B cell (primary cell): ENCODE measurements at places on chromosomes 3 and 15.
A peak's percentile ranks its signal among the peaks of the same experiment; 100 is the strongest.

DNA sequence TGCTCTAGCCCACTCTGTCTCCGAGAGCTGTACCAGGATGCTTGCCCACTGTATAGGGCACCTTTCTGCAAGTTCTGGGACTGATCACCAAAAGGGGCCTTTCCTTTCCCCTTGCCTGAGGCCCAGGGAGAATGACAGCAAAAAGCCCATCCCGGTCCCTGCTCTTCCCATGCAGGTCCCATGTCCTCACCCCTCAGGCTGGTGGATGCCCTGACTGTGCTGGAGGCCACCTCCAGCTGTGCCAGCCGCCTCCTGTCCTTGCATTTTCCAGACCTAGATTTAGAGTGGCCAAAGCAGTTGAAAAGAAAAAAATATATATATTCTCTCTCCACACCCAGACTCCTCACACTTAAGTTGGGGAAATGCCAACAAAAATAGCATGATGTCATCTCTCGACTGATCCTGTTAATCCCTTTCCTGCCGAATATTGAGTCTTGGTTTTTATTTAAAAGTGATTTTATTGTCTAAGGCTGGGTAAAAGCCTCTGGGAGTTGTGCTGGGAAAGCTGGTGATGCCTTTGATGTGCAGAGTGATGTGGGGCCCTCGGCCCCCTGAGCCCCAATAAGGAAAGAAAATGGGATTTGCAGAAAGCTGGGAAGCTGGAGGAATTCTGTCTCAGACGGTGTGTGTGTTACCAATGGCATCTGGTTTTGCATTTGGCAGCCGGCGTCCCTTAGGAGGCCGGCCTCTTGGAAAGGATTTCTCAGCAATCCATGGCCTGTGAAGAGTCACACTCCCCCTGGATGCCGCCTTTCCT, 29.3 kb upstream of the TPM1 start:
- no peak for DNase-seq

DNA sequence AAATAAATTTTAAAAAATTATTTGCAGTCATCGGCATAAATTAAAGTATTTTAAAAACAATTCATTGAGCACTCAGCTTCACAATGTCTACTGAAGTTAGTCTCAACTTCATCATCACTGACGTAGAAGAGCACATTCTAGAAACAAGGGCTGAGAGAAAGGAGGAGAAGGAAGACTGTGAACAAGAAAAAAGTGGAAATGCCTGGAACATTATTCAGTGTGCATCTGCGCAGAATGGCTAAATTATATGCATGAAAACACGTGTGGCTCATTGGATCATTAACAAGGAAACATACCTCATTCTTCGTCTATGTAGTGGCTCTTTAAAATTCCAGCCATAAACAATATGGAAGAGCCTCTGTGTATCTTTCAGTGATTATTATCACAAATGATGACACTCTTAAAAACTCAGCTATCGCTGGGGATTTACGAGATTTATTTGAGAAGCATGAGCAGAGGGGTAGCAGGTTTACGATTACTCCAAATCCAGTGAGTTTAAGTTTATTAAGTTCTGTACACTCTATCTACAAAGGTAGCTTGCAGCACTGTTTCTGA, 404.2 kb upstream of the CDIN1 start:
- no peak for DNase-seq

- DNase-seq = no peak
Observed at GRCh38 chr3:180352261-180352660, 249.7 kb upstream of the TTC14 start.

DNA sequence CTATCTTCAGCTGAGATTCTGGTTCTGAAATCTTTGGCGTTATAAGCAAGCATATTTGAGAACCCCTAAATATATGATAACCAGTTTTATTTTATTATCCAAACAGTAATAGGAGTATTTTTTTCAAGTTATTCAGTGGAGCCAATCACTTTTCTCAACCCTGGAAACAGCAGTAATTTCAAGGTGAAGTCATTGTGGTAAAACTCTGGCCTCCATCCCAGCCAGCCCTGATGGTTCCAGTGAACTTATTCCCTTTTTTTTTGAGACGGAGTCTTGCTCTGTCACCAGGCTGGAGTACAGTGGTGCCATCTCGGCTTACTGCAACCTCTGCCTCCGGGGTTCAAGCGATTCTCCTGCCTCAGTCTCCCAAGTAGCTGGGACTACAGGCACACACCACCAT, 545.4 kb upstream of the IL12A start:
- no peak for DNase-seq

DNA sequence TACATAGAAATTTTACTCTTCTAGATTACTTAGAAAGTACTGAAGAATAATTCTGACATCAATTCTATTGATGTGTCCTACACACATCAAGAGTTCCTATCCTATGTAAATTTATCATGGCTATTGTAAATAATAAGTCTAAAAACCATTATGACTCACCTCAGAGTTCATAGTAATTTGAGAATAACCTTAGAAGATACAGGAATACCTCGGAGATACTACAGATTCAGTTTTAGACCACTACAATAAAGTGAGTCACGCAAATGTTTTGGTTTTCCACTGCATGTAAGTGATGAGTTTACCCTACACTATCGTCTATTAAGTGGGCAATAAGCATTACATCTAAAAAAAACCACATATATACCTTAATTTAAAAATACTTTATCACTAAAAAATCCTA, 74.8 kb downstream of the NR1I2 start:
- no peak for DNase-seq

- DNase-seq = no peak
Observed at GRCh38 chr3:138593488-138594149, 441 bp downstream of the CEP70 start.

DNA sequence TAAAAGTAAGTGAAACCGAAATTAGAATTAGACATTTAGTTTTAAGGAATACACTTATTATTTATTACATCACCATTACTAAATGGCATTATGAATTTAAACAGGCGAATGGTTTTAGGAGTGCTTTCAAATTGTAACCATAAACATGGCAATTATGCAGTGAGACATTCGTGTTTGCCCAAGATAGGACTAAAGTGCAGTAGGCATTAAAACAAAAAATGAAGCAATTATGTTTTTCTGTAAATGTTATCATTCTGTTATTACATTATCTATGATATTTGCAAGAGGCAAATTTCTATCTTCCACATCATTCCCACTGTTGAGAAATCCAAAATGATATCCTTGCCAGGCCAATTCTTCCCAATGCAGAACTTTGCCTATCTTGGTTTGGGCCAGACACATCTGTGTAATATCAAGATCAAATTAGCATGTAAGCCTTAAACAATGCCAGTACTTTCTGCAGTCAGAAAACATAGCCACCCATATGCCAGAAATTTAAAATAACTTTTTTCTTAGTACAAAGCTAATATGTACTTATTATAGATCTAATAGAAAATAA, 156.9 kb downstream of the ATP8B4 start:
- DNase-seq = no peak

GRCh38 chr3:151002003-151002981, 29.8 kb upstream of the CLRN1 start:
- DNase-seq = no peak

DNA sequence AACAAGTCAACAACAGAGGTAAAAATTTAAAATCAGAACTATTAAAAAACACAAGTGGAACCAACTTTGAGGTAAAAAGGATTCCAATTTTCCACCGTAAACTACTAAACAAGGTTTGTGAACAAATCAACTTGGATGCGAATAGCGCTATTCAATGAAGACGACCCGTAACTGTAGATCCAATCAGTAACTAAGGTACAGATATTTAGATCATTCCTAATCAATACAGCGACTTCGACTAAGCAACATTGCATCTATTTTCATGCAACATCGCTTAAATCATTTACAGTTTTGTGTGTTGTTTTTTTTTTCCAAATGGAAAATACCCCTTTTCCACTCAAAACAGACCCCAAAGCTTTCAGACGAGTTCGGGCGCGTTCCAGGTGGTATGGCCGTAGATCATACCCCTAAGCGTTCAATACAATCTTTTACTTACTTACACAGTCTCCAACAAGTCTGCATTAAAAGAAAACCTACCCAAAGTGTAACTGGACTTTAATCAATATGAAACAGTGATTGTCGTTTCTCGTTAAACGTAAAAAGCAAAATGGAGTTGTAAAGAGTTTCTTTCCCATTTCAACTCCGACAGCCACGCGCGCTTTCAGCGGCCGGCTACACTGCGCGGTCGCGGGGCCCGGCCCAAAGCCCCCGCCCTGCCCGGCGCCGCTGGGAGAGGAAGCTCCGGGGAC, 786 bp downstream of the RHOA start:
- no peak for DNase-seq

- no peak for DNase-seq
Observed at GRCh38 chr3:195296662-195297061, 25.7 kb upstream of the XXYLT1 start.

DNA sequence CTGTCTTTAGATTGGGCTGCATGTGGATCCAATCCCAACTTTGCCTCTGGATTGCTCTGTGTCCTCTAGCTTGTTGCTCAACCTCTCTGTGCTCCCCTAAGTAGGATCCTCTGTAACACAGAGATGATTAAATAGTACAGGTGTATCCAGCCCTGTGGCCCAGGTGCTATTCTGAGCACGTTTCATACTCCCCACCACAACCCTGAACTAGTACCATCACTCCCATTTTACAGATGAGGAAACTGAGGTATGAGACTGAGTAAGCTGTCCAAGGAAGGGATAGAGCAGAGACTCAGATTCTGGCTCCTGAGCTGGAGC, 7.2 kb downstream of the ISG20 start:
- no peak for DNase-seq

DNA sequence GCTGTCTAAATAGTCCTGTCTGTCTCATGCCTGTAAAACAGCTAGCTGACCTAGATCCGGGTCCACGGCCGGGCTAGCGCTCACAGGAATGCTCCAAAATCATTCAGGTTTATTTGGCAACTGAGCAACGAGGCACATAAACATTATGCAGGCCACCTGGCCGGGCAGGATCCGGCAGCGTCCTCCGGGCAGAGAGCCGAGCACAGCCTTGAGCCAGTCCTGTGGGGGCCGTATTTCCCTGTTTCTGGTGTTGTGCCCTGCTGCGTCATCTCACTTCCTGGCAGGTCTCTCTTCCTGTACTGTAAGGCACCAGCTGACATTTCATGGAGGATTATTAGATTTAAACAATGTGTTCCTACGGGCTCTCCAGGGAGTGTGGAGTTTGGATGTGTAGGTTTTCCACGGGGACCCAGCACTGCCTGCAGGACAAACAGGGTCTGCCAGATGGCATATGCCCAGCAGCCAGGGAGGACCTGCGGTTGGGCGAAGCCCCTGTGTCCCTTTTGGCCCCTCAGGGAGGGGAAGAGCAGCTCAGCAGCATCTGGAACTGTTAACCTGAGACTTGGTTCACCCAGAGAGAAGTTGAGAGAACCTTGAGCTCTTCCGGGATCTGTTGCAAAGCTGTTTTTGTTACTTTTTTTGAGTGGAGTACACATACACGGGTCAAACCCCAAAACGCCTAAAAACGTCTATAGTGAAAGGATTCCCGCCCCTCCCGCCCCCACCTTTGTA, 16.6 kb upstream of the LRRK1 start:
- no peak for DNase-seq

DNA sequence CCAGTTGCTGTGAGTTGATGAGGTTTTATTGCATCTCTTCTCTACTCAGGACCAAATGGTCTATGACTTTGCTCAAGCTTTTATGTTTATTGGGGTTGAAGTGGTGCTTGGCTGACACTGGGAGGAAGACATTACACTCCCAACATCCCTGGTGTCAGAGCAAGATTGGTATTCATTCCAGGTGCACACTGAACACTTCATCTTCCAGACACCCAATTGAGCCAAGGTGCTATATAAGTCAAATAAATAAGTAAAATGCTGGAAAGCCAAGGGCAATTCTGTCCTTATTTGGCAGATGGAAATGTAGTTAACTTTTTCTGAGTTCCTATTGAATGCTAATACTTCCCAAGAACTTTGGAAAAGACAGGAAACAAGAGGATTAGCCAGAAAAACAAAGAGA, 53.2 kb upstream of the CDV3 start:
- DNase-seq = no peak

DNA sequence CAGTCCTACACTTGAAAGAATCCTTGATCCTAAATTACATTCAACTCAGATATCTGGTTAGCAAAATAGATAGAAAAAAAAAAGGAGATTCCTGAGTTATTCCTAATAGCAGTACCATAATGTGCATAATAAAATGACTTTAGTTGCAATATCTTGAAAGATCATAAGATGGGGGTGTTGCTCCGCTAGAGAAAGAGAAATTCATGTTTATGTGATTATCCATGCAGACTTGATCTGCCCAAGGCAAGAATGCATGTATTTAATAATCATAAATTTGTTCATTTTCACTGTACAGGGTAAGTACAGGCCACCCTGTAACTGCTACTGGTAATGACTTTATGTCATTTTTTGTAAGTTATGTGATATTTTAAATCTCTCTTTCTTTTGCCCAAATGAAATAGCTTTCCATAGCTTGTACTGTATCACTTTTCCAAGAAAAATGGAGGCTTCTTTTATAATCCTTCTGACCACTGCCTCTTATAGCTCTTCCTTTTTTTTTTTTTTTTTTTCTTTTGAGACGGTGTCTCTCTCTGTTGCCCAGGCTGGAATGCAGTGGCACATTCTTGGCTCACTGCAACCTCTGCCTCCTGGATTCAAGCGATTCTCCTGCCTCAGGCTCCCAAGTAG, 84.6 kb downstream of the HCN4 start:
- DNase-seq = peak; percentile 13

GRCh38 chr3:115486880-115487279, 136.4 kb upstream of the GAP43 start:
- DNase-seq = no peak

- DNase-seq = no peak
Observed at GRCh38 chr15:80798911-80799310, 19.7 kb downstream of the CEMIP start.

- no peak for DNase-seq
Observed at GRCh38 chr3:24548278-24548677, 53.6 kb upstream of the THRB start.

DNA sequence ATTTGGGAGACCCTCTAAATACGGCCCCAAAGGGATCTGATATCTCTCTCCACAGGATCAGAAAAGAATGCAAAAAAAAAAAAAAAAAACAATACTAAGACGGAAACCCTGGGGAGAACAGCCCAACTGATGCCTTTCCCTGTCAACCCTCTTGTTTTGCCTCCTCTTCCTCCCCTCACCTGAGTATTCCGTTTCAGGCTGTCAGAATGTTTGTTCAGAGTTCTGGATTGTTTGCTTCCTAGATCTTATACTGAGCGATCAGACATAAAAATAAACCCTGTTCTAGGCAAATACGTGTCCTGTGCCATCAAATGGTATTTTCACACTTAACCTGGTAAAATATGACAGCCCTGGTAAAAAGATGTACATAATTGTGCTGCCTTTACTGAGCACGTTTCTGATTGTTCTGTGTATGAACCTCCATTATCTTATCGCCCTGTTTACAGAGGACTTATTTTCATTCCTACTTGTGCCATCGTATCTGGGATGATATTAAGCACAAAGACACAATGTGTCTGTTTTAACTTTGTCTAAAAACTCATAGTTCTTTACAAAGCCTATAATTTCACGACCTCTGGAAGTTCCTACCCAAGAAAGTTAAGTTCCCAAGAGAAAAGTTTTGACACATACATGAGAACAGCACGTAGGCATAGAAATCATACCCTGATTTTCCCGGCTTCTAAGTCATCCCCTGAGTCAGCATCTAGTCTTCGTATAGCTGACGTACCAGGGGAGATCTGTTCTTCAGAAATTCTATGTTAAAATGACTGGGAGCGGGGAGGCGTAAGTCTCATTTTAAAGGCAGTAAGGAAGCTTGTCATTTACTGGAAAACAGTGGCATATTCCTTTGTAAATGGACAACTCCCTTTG, 856 bp downstream of the ZBTB38 start:
- DNase-seq = no peak
